ENCODE measurements at places on chromosomes 1 and 21.

- DNase-seq, result no peak
Measured at GRCh38 chr1:21834094-21834493, 22.0 kb downstream of the LDLRAD2 start.

DNA sequence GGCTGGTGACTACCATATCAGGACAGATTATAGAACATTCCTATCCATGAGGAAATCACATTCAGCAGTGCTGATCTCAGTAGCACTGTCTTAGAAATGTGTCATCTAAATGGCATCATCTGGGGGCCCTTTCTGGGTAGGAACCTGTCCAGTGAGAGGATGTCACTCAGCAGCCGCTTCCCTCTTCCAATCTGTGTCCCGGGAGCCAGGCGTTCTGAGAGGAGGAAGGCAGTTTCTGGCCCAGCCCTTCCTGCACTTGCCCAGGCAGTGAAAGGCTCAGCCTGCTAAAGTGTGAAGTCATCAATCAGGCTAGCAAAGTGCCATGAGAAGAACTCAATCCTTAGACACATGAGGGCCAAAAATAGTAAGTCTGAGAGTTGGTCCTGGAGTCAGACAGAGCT is 25.6 kb downstream of the RAB4A start:
- DNase-seq, result no peak

- no peak for DNase-seq
Measured at GRCh38 chr1:54582566-54583306, 34.7 kb downstream of the ACOT11 start.

DNA sequence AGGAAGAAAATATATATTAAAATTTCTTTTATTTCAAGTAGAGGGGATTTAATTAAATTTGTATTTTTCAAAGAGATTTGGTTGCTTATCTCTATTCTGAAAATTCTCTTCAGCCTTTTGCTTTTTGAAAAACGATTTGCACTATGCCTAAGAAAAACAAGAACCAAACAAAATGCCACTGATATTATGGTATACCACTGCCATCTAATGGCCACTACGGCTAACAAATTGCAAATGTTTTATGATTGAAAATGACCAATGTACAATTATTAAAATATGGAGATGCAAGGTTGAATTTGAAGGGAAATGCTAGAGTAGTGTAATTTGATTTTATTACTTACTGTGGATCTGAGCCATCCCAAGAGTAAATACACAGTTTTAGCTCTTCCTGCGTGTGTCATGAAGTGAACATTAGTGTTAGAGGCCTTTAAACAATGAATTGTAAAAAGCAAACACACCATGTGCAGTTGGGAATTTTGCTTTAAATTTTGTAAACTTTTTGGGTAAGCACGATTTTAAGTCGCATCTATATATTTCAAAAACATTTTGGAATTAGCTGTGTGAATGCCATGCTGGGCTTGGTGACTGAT is 137.4 kb upstream of the USP25 start:
- peak; percentile 4 for DNase-seq

- DNase-seq, result no peak
Measured at GRCh38 chr1:221164029-221164428, 284.8 kb downstream of the HLX start.

GRCh38 chr1:151729157-151729965 is 8.0 kb downstream of the RIIAD1 start:
- no peak for DNase-seq

DNA sequence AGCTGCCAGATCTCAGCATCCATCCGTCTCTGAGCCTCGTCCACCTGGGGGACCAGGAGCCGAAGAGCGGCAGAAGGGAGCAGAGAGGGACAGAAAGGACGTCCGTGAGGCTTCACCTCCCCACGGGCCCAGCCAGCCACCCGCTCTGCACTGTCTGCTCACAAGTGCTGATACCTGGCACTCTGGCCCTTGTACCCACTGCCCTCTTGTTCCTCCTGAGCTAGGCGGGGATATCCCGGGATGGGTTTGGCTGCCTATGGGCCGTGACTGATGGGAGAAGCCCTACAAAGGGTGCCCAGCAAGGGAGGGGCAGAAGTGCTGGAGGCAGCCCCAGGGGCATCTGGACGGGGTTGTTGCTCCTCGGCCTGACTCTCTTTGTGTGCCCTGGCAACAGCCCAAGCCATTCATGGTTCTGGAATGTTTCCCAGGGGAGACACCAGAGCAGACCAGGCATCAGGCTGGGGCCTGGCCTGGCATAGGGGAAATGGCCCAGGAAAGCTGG is 57.6 kb downstream of the LDLRAD2 start:
- no peak for DNase-seq

DNA sequence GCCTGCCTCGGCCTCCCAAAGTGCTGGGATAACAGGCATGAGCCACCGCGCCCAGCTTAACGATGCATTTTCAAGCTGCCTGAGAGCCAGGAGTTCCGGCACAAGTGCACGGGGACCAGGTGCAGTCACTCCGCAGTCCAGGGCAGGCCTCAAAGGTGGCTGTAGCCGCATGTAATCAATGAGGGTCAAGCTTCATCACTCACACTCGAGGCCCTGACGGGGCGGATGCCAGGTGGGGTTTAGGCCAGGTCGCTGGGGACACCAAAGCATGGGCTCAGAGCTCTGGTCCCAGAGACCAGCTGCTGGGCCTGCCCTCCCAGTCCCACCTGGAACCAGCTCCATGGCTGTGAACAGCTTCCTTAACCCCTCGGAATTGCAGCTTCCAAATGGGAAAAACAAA is 26.1 kb upstream of the GPR153 start:
- DNase-seq, result no peak

DNA sequence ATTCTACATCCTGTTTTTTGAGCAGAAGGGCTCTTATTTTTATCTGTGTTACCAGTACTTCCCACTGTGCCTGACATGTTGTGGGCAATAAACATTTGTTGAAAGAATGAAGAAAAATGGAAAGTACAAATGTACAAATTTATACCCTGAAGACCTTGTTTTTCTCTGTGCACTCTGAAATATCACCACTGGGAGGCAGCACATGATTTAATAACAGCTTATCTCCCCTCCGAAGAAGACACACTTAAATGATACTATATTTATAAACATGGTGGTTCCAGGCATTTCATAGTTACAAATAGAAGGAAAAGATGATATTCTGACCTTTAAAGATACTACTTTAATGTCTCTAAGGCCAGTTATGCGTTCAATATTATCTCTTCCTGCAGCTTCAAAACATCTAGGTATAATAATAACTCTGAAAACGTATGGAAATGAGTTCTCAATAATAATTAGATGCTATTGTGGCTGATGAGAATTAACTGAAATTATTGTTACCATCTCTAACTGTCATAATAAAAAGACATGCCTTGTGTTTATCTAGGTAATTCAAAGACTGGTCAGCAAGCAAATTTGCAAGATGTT is 12.8 kb downstream of the DYNLT5 start:
- peak; percentile 45 for DNase-seq

DNA sequence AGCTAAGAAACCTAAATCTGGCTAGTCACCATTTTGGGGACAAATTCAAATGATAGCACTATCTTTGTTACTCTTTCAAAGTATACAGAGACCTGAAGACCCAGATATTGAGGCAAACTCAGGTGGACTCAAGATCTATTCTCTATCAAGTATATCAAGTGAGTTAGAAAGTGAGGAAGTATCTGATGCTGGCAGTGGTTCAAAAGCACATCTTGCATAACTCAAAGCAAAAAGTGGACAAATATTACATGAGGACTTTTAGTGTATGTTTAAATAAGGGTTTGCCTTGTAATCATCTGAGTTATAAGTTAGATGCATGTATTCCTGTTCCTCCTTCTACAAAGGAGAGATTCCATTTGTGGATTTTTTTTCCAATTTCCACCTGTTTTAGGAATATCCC is 338.4 kb downstream of the DISC1 start:
- DNase-seq, result no peak

- DNase-seq, result no peak
Measured at GRCh38 chr1:183567584-183567983, 22.7 kb downstream of the NCF2 start.

DNA sequence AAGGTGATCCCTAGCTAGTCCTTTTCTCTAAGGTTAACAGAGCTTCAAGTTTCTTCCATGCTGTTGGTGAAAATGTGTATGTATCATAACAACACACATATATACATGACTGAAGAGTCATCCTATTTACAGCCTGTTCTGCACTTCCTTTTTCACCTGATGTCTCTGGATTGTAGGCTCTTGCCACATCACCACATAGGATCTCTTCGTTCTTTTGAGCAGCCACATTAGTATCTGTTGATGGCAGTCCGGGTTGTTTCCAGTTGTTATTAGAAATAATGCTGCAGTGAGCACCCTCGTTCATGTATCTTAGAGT is 19.7 kb downstream of the MRPL37 start:
- DNase-seq, result no peak

DNA sequence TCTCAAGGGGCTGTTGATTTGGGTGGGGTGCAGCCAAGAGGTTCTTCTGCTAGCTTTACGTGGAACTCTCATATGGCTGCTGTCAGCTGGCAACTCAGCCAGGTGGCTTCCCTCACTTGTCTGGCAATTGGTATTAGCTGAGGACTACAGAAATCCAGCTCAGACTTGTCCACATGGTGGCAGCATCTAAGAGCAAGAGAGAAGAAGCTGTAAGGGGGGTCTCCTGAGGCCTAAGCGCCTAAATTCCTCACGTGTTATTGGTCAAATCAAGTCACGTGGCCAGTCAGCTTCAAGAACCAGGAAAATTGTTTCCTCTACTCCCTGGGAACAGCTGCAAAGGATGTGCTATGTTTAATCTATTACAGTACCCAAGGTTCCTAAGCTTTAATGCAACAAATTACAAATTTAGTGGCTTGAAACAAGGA is 4.2 kb upstream of the DYRK3 start:
- DNase-seq, result peak; percentile 25

GRCh38 chr1:29312469-29313461 is 76.4 kb downstream of the PTPRU start:
- DNase-seq, result no peak

DNA sequence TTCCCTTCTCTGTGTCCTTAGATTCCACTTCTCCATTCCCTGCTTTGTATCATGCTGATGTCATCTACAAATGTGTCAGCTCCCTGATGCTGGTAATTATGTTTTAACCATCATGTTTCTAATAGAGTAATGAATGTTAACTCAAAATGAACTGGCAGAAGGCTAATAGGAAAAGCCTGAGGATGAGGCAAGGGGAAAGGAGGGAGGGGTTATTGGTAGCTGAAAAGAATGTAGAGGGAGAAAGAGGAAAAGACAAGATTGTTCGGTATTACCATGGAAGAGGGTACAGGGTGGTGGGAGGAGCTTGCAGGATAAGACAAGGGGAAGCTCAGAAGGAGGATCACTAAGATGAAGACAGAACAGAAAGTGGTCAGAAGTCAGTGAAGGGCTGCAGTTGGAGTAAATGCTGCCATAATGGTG is 150.9 kb downstream of the ZC3H11B start:
- no peak for DNase-seq

- DNase-seq, result no peak
Measured at GRCh38 chr1:163472651-163473248, 151.0 kb downstream of the NUF2 start.

DNA sequence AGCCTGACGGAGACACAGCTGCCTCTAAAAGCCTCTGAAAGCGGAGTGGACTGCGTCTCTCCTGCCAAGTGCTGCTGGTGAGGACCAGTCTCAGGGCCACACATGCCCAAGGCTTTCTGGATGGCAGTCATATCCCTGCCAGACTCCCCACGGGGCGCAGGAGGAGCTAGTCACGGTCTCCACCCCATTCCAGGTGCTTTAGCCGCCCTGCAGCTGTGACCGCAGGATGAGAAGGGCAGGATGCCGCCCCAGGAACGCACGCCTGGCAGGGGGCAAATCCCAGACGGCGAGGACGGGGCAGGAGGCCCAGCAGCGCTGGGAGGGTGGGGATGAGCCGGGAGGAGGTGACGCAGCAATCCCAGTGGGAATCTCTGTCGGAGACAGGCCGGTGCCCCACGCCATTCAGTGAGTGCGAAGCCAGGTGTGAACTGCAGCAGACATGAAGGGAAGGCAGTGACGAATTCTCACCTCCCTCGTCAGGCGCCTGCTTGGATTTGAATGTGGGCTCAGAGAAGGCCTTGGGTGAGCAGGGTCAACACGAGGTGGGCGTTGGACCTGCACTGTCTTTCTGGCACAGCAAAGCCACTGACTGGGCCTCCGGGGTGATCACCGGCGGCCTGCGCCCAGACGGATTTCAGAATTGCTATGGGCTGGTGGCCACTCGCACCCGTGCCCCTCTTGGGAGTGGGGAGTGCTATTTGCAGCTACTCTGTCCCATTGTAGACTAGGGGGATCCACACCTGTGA is 38.5 kb upstream of the SLC19A1 start:
- DNase-seq, result no peak

DNA sequence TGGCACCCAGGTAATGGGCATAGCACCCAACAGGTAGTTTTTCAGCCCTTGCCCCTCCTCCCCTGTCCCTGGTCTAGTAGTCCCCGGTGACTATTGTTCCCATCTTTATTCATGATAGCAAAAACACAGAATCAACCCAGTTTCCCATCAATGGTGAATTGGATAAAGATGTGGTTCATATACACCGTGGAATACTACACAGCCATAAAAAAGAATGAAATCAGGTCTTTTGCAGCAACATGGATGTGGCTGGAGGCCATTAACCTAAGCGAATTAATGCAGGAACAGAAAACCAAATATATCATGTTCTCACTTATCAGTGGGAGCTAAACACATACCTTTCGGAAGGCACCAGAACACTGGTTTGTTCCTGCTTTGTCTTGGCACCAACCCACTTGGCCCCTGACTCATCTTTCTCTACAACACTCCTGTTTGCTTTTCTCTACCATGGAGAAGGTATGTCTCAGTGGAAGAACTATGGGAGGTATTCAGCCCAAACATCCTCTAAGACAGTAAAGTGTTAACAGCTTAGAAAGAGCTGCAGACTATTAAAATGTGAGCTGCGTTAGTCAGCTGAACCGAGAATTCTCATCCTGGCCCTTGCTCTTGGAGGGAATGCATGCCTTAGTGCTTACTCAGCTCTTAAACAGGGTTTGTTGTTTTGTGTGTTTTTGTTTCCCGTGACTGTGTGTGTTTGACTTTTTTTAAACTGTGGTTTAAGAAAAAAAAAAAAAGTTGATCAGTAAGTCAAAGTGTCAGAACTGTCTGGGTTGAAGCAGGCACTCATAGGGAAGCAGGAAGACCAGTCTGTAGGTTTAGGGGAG is 203.0 kb downstream of the TOMM20 start:
- DNase-seq, result no peak

DNA sequence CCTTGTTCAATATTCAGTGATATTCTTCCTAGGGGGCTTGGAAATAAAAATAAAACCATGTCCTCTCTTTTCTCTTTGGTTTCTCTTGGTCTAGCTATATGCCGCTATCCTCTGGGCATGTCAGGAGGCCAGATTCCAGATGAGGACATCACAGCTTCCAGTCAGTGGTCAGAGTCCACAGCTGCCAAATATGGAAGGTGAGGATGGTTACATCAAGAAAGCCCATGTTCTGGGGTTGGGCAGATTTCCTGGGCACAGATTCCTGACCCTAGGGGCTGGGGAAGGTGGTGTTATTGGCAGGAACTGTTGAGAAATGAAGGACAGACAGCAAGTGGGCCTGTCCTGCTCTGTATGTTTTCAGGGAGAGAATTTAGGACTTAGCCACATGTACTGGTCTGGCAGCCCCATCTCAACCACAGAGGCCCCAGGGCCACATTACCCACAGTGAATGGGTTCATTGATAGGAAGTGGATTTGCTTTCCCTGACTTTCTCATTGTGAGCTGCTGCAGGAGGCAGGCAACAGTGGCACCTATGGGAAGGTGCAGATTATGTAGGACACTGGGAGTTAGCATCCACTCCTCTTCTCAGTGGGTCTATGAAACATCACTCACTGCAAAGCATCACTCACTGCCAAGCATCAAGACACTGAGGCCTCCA is 37.4 kb upstream of the HSD17B7 start:
- no peak for DNase-seq

All from stimulated activated naive CD8-positive, alpha-beta T cell treated with anti-CD3 and anti-CD28 coated beads, Interleukin-15, amount 100 ng/mL, for 72 hours (primary cell).